SIG-M5 (cell line): ENCODE measurements at places on chromosomes 1 and 21.

DNA sequence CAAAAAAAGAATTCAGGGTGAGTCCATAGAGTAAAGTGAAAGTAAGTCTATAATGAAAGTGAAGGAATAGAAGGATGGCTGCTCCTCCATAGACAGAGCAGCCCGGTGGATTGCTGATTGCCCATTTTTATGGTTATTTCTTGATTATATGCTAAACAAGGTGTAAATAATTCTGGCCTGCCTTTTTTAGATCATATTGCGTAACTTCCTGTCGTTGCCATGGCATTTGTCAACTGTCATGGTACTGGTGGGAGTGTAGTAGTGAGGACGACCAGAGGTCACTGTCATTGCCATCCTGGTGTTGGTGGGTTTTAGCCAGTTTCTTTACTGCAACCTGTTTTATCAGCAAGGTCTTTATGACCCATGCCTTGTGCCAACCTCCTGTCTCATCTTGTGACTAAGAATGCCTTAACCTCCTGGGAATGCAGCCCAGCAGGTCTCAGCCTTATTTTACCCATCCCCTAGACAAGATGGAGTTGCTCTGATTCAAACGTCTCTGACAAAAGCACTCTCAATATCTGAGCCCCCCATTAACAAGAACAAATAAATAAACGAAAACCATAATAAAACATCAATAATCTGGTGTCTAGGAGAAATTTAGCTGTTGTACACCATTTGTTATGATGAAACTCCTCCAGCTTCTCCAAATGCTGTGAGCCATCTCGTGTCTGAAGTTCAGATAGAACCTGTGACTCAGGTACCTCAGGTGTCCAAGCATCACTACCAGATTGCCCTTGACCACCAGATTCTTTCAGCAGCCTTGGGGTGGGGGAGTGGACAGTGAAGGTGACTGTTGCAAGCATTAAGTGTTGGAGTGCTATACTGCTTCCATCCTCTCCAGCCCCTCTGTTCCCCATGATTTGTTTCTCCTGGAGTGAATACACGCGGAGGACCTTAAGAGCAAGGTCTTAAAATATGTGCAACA lies 36.0 kb downstream of the EBNA1BP2 start:
- no peak for DNase-seq

DNA sequence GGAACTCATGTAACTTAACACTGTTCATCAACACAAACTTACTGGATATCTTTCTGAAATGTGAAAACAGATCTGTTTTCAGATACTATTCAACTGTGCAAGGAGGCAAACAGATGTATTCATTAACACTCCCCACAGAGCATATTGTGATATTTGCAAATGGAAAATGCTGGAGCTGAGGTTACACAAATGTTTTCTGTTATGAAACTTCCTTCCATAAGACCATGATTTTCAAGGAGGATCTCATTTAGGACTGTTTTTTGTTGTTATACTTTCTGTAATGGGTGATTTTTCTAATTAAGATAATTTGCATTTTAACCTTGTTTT lies 56.1 kb downstream of the GABPA start:
- DNase-seq, result no peak

- DNase-seq, result no peak
These were observed 17.4 kb upstream of the CPLANE2 start for GRCh38 chr1:16254263-16254928.

DNA sequence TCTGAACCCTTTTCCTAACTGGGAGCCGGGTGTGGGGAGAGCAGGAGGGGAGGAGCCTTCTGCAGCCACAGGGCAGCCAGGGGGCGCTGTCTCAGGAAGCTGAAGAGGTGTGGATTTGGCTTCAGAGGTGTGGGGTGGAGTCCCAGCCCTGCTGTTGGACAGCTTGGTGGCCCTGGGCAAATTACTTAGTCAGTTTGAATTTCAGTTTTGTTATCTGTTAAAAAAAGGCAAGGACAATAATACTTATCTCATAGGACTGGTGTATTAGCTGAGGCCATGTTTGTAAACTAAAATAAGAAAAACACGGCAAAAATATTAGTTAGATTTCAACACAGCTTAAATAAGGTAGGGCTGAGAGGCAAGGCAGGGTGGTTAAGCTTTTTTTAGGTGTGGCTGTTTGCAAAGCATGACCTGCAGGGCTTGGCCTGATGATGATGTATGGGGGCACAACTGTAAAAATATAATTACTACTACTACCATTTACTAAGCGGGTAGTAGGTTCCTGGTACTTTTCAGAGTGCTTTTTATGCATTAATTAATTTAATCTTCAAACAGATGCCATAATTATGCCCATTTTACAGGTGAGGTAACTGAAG lies 111.8 kb downstream of the PLXNA2 start:
- DNase-seq, result no peak

- no peak for DNase-seq
These were observed 79.6 kb downstream of the ZC3H11B start for GRCh38 chr1:219533280-219533679.

DNA sequence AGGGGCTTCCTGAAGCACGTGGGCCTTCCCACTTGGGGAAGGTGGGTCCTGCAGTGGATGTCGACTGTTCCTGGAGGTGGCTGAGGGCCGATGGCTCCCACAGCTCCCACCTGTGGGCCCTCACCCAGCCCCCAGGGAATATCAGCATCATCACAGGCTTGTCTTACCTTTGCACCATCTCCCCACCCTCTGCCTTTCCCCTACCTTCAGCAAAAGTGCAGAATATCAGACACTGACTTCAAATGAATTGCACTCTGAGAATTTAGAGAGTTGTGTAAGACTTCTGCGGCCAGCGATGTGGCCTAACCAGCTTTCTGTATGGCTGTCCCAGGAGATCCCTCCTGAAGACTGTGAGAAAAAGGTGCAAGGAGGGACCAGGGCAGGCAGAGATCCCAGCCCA lies 105.4 kb downstream of the PRDM2 start:
- no peak for DNase-seq

- no peak for DNase-seq
These were observed 90.1 kb upstream of the BCL10 start for GRCh38 chr1:85366391-85367170.

GRCh38 chr1:51139474-51139873 lies 37.4 kb downstream of the C1orf185 start:
- no peak for DNase-seq

- no peak for DNase-seq
These were observed 63.3 kb downstream of the POFUT2 start for GRCh38 chr21:45224189-45224938.

GRCh38 chr21:27675306-27675705 lies 708.4 kb upstream of the ADAMTS5 start:
- DNase-seq, result no peak

- no peak for DNase-seq
These were observed 579 bp upstream of the GTF2B start for GRCh38 chr1:88891951-88892340.

GRCh38 chr1:64001038-64001437 lies 202.4 kb upstream of the UBE2U start:
- DNase-seq, result no peak

- DNase-seq, result peak; percentile 88
These were observed 20.6 kb downstream of the ABCB10 start for GRCh38 chr1:229537894-229538293.

- DNase-seq, result no peak
These were observed 11.1 kb upstream of the ANGPTL1 start for GRCh38 chr1:178881950-178882349.

- DNase-seq, result no peak
These were observed 59.8 kb upstream of the C1orf53 start for GRCh38 chr1:197842646-197843045.

- DNase-seq, result no peak
These were observed 26.3 kb downstream of the SELENOF start for GRCh38 chr1:86887479-86888162.

- DNase-seq, result no peak
These were observed 57.0 kb downstream of the DISP3 start for GRCh38 chr1:11535761-11536572.

GRCh38 chr1:205985330-205986005 lies 17.7 kb downstream of the RAB7B start:
- no peak for DNase-seq
